ENCODE measurements at places on chromosomes 5 and 9.

DNA sequence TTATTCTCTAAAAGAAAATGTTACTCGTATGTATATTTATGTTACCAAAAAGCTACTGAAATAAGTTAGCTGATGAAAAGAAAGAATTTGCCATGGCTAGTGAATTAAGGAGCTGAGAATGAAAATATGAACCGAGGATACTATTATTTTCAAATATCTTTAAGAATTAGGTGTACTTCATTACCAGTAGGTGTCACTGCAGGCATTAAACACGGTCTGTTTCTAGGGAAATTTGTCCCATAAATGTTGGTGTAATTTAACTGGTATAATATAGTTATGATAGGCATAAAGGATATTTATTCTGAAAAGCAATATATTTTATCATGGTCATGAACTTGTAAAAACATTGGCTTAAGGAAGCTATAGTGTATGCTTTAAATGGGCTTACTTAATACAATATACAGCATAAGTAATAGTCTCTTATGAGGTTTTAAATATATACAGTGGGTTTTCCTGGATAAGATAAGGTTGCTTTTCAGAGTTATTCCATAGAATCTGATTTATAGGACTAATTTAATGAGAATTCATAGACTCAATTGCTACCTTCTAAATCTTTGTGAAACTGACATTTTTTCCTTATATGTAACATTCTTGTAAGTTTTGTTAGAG, 72.4 kb upstream of the MPDZ start:
- DNase-seq: peak; percentile 98

GRCh38 chr5:161803-162110, 29.5 kb upstream of the LRRC14B start:
- no peak for DNase-seq

DNA sequence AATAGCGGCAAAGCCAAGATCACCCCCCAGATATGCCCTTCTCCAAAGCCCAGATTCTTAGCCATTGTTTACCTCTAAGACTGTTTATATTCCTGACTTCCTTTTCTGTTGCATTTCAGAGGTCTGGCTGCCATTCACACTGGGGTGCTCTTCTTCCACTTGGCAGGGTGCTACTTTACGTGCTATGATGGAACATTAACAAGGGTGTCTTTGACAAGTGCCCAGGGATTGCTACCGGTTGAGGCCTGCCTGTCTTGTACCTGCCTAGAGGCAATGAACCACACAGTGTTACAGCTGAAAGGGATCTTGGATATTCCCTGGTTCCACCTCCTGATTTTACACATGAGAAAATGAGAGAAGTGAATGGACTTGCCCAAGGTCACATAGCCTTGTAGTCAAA, 352.1 kb upstream of the KIF2A start:
- DNase-seq: no peak

DNA sequence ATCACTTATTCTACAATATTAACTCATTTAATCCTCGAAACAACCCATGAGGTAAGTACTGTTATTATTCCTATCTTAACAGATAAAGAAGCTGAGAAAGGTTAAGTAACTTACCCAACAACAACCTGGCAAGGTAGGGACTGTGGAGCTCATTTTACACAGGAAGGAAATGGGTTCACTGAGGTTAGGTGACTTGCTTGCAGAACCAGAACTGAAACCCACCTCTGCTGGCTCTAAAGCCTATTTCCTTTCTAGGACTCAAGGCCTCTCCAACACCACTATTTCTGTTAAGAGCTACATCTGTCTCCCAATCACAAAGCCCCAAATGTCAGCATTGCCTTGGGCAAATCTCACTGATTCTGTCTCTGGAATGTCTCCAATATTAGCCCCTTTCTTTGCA, 38.9 kb upstream of the IFNK start:
- no peak for DNase-seq

DNA sequence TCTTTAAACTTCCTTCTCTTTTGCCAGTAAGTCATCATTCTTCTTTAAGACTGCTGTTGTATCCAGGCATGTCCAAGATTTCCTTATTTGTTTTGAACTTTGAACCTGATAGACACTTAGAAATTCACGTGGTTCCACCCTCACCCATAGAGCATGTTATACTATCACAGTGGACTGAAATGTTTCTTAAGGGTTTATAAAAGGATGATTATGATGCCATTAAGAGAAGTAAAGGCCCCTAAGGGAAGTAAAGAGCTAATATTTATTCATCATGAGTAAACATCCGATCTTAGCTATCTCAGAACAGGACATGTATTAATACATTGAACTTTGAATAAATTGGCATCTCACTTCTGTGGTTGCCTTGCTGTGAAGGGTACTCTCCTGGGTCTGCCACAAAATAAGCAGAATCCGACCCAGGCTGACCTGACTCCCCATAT, 49.8 kb downstream of the PRKACG start:
- DNase-seq: no peak

DNA sequence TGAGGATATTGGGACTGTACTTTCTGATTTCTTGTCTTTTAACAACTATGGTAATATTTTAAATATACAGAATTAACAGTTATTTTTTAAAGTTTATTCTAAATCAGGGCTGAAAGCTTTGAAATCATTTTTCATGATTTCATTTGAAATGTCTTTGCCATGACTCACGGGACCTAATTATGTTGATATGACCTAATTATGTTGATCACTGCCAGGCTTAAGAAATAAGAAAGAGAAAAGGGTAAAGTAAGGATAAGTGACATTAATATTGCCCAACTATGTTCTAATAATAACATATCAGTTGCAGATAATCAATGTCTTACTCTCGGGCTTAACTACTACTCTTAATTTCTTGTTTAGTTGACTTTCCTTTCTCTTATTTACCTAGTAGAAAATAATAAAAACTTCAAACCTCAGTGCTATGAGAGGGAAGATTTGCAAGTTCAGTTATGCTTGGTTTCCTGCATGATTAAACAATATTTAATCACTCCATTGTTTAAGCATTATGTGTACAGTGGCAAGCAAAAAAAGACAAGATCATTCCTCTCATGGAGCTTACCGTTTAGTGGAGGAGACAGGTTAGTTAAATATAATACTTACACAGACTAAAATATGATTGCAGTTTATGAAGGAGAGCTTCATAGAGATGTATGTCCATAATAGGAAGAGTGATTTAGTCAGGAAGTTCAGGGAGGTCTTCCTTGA, 67.0 kb upstream of the EIF4EBP3 start:
- no peak for DNase-seq

DNA sequence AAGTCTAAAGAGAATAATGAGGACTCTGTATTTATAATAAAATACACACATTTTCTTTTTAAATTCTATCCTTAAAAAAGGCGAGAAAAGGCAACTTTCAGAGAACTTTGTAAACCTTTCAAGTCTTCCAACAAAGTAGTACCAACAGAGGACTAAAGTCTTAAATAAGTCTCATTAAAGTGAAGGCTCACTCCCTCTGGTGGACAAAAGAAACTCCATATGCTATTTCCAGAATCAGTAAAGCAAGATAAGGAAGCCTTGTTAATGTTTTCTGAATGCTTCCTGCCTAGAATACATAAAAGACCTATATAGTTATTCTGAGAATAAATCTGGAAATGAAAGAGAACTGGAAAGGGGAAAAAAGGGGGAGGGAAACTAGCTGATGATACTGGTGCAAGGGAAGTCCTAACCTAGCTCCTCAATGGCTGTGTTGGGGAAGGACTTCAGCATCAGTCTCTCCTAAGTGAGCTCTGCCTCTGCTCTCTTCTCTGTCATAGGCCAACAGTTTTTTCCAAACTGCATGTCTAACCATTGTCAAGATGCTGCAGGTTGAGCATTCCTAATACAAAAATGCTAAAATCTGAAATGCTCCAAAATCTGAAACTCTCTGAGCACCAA, 7.2 kb downstream of the HMGCS1 start:
- DNase-seq: peak; percentile 91

DNA sequence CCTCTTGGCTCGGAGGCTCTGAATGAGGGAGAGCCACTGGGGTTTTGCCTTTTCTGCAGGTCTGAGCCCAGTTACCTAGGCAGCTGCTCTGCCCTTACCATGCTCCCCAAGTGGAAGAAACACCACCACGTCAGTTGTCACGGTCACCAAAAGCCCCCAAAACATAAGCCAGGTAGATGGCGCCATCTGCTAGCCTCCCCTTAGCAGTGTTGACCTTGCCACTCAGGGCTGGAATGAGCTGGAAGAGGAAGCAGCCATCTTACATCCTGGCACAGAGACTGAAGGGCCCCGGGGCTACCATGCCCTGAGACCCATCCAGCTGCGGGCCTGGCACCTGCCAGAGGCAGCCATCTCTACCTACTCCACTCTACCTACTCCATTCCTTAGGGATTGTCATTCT, 7.4 kb downstream of the ZER1 start:
- no peak for DNase-seq

- DNase-seq: no peak
Observed at GRCh38 chr5:116229131-116229689, 144.4 kb downstream of the COMMD10 start.

DNA sequence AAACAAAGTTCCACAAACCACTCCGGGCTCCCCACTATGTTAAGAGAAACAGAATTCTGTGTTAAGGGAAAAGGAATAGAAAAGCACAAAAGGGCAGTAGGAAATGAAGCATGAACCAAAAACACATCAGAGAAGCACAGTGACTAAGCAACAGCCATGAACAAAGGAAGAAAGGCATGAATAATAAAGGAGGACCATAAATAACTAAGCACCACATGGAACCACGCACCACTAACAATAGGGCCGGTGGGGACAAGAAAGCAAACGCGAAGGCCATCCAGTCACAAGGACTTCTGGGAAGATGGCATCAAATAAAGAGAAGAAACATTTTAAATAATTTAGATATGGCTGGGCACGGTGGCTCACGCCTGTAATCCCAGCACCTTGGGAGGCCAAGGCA, 18.0 kb downstream of the PRUNE2 start:
- DNase-seq: no peak

GRCh38 chr5:151171529-151171928, 13.9 kb upstream of the ANXA6 start:
- DNase-seq: no peak

GRCh38 chr9:132078699-132079356, 839 bp downstream of the MED27 start:
- peak; percentile 34 for DNase-seq

DNA sequence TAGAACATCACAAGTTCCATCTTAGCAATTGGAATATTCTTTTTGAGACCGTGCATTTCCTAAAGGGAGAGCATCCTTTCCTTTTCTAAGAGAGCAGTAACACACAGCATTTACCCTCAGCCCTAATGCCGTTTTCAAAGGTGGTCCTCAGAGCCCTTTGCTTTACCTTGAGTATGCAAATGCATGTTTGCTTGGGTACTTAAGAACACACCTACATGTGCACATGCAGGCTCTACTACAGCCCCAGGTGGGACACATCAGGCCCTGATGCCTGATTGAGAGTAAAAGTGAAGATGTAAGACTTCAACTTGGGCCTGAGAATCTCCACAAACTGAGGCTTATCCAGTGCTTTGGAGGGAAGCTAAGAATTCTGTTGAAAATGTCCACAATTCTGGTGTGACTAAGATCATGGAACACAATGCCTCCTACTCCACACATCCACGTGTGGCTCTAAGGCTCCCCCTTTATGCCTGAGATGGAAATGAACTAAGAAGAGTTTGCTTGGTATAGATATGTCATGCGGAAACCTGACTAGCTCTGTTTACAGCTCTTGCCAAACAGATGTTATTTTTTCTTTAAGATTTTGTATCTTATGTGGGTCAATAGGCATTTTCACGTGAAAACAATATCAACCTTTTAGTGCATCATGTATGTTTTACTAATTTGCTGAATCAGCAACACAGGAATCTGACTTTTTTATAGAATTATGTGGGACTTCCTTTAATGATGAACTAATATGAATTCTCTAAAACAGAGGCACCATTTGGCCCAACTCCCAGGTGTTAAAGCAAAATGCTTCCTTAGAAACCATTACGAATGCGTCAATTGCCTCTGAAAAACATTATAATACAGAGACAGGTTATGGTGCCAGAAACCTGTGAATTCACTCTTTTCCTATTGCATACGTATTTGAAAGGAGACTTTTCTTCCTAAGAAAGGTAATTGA, 48.9 kb upstream of the SLC2A8 start:
- peak; percentile 5 for DNase-seq

DNA sequence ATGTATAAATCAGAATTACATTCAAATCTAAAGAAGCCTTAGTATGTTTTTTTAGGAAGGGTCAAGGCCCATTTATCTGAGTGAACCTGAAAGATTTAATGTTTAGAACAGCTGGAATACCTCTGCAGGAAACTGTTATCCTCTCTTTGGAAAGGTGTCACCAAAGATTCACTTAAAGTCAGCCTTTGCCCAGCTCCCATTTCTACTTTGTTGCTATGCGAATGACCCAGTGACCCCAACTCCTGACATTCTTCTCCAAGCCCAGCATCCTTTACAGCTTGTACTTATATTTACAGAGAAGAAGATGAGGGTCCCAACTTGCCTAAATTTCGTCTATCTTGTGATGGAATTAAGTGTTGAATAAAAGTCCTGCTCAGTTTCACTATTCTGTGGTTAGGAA, 1198.6 kb downstream of the CDH12 start:
- DNase-seq: no peak

DNA sequence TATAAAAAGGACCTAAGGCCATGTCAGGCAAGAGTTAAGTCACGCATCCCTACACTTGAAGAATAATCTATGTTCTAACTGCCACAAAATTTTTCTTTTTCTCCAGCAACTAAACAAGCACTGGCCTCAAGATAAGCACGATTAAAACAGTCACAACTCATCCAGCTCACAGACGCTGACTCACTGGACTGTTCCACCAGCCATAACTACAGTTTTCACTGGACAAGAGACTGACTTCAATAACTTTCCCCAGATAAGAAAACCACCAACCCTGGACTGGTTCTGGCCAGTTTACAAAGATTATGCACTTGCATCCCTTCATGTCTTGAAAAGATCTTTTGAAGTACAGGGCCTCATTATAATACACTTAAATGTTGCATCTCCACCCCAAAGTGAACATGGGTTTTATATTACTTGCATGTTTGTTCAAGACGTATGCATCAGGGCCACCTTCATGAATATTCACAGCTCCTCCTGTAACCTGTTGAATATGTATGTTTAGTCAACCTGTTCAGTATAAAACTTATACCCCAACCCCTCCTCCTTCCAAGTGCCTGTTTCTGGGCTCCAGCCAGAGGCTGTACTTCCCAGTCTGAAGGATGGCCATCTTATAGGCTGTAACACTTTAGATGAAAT, 129.3 kb upstream of the EPB41L4A start:
- DNase-seq: peak; percentile 98

GRCh38 chr5:32506201-32506661, 61.7 kb upstream of the ZFR start:
- DNase-seq: no peak

- DNase-seq: no peak
Observed at GRCh38 chr9:116323571-116323970, 170.0 kb downstream of the PAPPA start.

GRCh38 chr5:151238303-151238741, 14.4 kb upstream of the CCDC69 start:
- DNase-seq: no peak

DNA sequence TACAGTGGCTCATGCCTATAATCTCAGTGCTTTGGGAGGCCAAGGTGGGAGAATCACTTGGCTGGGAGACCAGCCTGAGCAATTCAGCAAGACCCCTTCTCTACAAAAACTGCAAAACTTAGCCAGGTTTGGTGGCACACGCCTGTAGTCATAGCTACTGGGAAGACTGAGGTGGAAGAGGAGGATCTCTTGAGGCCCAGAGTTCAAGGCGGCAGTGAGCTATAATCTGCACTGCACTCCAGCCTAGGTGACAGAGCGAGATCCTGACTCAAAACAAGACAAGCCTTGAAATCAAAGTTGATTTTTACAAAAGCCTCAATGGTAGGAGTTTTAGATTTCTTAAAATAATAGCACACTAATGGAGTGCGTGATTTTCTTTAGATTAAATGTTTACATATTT, 14.6 kb downstream of the UBE2D2 start:
- no peak for DNase-seq

All from OCI-M1 (cell line).